ENCODE measurements at places on chromosomes 12 and 14.

GRCh38 chr14:54697001-54697400 lies 130.1 kb downstream of the SAMD4A start:
- no peak for DNase-seq

DNA sequence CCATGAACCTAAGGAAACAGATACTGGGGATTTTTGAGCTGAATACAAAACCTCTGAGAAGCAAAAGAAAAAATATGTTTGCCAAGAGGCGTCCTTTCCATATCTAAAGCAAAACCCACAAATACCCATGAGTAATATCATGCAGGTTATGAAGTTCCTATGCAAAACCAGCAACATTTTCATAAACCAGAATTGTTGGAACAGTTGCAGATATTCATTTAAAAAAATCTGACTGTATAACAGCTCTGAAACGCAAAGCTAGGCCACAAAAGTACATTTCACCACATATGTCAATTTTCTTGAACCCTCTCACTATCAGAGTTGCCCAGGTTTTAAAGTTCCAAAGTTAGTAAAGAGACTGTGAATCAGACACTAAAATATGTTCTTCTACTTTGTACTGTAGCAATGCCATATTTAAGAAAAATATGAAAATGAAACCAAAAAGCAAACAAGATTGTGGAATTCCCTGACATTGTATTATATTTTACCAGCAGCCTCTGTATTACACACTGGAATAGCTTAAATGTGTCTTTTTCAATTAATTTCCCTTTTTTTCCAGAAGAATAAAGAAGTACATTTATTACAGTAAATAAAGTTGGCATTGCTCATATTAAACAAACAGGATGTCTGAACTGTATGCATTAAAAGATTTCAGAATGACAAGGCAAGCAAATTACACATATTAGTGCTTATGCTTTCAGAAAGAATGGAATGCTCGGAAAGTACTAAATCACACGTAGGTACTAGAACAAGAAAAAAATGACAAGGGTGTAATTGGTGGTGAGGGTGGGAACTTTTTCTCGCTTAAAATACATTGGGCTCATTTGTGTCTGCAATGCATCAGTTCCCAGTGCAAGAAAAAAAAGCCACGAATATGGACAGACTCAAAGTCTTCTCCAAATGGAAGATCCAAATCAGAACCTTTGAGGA lies 33.6 kb upstream of the HIF1A start:
- no peak for DNase-seq

- DNase-seq = no peak
Measured at GRCh38 chr12:8866429-8866828, 44.0 kb downstream of the A2ML1 start.

GRCh38 chr12:40016980-40017379 lies 88.9 kb downstream of the SLC2A13 start:
- DNase-seq = no peak

DNA sequence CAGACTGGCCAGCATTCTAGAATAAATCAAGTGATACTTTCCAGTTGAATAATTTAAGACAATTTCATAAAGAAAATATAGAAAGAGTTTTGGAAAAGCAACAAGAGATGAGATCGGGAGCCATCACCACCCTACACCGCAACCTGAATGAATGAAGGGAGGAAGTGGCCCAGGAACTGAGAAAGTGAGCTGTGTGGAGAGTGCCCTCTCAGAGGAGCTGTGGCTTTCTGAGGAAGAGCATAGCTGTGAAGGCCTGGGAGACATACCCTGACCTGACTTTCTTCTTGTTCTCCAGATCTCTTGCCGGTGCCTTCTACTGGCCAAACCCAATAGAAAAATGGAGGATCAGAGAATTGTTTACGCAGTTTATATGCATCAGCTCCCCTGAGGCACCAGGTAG lies 79.3 kb upstream of the TSPAN8 start:
- no peak for DNase-seq

- DNase-seq = no peak
Measured at GRCh38 chr12:4206470-4206869, 67.1 kb upstream of the CCND2 start.

DNA sequence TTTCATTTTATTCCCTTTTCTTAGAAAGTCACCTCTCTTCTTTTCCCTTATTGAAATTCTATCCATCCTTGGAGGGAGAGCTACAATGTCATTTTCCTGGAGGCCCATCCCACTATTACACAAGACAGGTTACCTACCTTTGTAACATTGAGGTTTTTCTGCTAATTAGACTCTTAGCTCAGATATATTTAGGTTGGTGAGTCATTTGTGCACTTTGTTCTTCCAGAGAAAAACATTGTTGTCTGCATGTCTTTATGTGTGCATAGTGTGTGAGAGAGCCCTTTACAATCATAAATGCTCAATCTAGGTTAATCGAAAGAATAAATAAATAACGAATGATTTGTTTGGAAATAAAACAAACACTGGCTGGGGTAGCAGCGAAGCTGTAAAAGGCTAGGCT lies 191.8 kb downstream of the DACT1 start:
- no peak for DNase-seq

DNA sequence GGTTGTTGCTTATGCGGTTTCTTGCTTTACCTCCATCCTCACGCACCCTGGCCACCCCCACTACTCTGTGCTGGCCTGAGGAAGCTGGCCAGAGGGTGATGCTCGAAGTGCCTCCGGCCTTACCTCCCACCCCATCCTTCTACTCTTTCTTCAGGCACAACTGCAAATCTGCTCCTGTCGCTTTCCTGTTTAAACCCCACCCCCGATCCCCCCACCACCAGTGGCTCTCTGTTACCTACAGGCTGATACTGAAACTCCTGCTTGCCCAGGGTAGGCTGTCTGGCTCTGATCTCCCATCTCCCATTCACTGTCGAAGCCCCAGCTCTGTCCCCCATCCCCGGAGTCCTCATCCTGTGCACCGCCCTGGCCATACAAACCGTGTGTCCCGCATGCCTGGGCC lies 111.5 kb downstream of the PRMT8 start:
- DNase-seq = no peak

- peak; percentile 51 for DNase-seq
Measured at GRCh38 chr12:991350-992333, 619 bp downstream of the ERC1 start.

- DNase-seq = no peak
Measured at GRCh38 chr14:24840204-24840893, 206.4 kb upstream of the GZMB start.

GRCh38 chr12:46808955-46809697 lies 16.7 kb downstream of the SLC38A4 start:
- no peak for DNase-seq

DNA sequence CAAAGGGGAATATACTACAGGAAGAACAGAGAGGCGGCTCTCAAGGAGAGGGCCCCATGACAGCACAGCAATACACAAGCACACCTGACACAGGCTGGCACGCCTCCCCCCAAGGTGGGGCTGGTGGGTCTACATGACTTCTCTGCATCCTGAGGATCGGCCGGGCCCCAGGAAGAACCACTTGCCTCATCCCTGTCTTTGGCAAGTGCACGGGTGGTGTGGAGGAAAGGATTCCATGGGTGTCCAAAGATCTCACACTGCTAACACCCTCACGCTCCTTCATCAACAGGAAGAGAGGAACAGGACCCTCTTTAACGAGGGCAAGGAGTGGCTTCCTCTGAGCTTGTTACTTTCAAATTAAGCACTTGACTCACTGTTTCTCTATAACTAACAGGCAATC lies 7.3 kb downstream of the VAMP1 start:
- DNase-seq = no peak

DNA sequence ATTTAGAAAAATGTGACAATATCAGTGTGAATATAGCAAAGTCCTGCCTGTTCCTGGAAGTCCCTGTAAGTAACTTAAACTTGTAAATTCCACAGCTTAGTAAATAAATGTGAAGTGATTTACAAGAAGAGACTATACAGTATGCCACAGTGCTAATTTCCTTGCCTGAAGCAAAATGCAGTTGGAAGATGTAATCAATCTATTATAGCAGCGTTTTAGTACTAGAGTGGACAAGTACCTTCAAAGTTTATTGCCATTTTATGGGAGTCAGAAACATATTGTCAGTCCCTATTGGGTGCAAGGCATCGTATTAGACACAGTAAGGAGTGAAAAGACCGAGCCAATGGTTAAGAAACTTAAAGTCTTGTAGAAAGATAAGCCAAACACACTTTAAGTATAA lies 94.1 kb downstream of the TRHDE start:
- no peak for DNase-seq

DNA sequence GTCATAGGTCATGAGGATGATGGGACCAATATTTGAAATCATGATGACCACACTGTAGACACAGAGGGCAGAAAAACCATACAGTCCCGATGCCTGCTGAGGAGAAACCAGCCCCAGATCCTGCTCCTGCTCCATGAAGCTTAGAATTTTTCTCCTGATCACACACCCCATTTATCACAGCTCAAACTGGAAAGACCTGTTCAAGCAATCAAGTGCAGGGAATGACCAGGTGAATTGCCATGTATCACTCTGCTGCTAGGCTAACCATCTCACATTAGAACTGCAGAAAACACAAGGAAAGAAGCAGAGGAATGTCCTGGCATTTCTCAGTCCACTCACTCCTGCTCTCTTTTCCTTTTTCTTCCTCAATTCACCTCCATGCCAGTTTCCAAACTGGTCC lies 18.1 kb downstream of the MANSC1 start:
- DNase-seq = no peak

- DNase-seq = no peak
Measured at GRCh38 chr14:79809849-79810612, 401.3 kb downstream of the DIO2 start.

DNA sequence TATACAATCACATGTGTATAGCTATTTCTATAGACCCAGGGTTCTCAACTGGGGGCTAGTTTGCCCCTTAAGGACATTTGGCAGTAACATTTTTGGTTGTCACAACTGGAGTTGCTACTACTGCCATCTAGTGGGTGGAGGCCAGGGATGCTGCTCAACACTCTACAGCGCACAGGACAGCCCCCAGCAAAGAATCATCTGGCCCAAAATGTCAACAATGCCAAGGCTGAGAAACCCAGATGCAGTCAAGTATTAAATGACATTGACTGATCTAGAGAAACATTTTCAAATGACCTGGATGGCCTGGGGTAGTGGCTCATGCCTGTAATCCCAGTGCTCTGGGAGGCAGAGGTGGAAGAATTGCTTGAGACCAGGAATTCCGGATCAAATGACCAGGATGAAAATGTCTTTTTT lies 5.8 kb downstream of the WSB2 start:
- DNase-seq = peak; percentile 84

GRCh38 chr12:42484996-42485395 lies 104.5 kb downstream of the PRICKLE1 start:
- no peak for DNase-seq

DNA sequence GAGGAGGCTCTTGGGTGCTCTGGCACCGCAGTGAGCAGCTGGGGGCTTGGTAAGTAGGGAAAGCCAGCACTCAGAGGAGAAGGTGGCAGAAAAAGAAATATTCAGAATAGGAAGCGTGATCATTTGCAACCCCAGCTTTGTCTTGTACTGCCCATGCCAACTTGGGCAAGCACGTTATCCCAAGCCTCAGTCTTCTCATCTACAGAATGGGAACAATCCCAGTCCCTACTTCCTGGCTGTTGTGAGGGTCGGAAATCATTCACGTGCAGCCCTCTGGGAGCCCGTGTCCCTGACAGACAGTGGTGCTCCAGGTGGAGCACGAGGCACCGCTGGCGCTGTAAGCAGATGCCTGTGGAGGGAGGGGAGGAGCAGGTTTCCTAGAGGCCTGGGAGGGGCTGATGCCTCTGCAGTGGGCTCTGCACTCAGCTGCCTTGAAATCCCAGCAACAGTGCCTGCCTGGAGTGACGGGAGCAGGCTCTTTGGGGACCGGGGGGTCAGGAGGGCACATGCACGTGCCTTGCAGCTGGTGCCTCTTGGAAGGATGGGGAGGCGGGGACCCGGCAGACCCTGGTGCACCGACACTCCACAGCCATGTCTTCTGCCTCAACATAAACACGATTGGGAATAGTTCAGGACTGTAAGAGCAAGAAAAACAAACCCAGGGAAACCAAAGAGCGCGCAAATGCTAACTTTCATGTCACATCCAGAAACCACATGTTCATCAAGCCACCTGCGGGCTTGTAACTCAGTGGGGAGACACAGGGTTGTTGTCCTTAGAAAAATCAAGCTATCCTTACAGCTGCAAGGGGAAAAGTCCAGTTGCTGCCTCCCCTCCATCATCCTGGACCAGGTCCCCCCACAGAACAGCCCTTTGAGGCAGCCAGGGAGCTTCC lies 86.5 kb upstream of the DIO3 start:
- DNase-seq = no peak

DNA sequence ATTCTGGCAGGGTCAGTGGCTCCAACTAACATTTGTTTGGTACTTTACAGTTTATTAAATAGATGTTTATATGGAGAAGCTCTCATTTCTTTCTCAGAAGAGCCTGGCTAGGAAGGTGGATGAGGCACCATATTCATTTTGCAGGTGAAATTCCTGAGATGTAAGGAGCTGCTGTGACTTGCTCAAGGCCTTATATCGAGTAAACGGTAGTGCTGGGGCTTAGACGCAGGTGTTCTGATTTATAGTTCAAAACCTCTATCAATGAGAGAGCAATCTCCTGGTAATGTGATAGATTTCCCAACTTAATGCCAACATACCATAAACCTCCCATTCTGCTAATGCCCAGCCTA lies 42.3 kb downstream of the DAD1 start:
- DNase-seq = no peak

GRCh38 chr12:123531091-123531490 lies 2.4 kb downstream of the RILPL1 start:
- no peak for DNase-seq

- no peak for DNase-seq
Measured at GRCh38 chr14:51431033-51431709, 191.1 kb downstream of the TMX1 start.

DNA sequence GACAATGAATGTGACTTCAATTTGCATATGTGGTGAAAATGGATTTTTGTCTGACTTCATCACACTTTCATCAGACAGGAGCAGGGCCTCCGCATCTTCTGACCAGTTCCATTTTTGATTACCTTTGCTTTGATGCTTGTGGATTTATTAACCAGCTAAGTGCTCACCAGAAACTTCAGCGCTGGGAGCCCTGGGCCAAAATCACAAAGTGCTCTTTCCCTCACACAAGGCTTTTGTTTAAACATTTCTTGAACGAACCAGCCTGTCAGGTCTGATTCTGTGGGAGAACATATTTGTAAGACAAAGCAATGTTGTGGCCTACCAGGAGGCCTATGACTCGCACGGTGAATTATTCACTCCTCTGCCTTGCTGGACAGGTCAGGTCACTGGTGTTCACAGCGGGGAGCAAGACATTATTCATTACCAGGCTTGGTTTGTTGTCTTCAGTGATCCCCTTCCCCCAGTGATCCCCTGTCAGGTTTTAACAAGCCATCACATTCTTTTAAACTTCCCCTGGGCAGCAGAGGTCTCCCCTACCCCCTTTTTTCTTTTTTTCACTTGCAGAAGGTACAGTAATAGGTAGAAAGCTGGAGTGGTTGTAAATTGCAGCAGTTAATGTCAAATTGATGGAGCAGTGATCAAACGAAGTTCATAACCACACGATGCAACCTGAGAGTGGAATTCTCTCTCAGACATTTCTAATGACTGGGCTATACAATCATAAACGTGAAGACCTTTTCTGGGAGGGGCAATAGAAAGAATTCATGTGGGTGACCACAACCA lies 167.5 kb upstream of the PRICKLE1 start:
- DNase-seq = no peak

Data from activated CD4-positive, alpha-beta T cell treated with anti-CD3 and anti-CD28 coated beads, Interleukin-2, amount 50 U/mL, for 48 hours (primary cell).